ENCODE measurements at places on chromosomes 13 and 19.

DNA sequence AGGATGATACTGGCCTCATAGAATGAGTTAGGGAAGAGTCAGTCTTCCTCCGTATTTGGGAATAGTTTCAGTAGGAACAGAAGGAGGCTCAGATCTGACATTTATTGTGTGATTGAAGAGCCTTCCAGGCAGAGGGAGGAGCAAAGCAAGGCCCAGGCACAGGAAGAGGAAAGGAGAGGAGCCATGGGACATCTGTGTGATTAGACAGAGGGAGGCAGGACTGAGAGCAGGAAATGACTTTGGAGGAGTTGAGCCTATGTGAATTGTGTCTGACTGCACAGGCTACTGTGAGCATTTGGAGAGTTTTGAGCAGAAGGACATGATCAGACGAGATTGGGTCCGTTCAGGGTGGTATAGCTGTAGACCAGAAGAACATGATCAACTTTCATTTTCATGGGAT is 8.5 kb downstream of the SIGLEC7 start:
- no peak for DNase-seq

DNA sequence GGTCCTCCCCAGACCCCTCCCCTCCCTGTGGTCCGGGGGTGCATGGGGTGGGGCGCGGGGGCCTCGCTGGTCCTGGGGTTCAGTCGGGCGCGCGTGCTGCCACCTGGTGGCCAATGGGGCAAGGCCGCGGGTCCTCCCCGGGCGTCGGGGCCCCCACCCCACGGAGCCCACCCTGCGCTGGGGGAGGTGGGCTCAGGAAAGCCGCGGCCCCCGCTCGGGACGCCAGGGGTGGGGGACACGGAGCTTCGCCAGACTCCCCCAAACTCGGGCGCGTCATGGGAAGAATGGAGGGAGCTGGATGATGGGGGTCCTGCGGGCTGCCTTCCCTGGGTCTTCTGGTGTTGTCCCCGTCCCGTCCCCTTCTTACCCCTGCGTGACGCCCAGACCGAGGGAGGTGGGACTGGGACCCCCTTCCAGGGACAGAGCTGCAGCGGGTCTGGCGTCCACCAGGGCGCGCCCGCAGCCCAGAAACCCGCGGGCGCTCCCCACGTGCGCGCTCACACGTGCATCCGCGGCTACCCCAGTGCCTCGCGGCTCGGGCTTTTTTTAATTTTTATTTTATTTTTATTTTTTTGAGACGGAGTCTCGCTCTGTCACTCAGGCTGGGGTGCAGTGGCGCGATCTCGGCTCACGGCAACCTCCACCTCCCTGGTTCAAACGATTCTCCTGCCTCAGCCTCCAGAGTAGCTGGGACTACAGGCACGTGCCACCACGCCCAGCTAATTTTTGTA is 19.8 kb upstream of the TCF3 start:
- peak; percentile 23 for DNase-seq

GRCh38 chr19:45927565-45928261 is 13.1 kb upstream of the NANOS2 start:
- DNase-seq = peak; percentile 78

GRCh38 chr19:49393881-49394280 is 5.8 kb downstream of the KASH5 start:
- DNase-seq = no peak

GRCh38 chr13:20780317-20780716 is 6.6 kb upstream of the EEF1AKMT1 start:
- DNase-seq = no peak

DNA sequence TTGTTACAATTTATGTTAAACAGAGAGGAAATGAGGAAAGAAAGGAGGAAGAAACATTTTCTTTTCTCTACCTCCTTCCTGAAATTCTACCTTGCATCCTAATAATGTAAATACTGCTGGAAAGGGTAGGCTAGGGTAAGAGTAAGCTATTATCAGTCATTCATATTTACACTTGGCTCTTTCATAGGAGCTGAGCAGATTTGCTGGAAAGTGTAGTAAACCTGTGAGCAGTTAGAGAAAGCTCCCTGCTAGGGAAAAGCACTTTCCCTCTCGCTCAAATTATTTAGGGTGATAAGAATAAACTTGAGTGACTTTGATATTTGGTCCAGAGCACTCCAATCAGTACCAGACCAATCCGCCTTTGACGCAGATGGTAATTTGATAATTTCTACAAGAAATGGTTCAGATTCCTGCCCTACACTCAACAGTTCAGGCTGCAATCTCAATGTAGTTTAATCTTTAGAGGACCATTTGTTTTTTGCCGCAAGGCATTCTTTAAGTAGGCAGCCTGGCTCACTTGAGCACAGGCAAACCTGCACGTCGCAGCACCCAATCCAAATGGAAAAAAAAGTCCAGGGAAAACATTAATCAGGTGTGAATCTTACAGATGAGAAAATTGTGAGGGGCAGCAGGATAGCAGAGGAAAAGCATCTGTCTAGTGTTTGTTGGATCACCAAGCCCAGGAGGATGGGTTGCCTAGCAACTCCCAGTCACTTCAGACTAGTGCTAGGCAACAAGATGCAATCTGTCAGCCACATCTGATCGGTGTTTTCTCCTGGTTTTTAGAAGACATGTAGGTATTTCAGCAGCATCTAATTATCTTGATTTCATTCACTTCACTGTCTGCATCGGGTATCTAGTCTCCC is 68.6 kb upstream of the KL start:
- DNase-seq = no peak

DNA sequence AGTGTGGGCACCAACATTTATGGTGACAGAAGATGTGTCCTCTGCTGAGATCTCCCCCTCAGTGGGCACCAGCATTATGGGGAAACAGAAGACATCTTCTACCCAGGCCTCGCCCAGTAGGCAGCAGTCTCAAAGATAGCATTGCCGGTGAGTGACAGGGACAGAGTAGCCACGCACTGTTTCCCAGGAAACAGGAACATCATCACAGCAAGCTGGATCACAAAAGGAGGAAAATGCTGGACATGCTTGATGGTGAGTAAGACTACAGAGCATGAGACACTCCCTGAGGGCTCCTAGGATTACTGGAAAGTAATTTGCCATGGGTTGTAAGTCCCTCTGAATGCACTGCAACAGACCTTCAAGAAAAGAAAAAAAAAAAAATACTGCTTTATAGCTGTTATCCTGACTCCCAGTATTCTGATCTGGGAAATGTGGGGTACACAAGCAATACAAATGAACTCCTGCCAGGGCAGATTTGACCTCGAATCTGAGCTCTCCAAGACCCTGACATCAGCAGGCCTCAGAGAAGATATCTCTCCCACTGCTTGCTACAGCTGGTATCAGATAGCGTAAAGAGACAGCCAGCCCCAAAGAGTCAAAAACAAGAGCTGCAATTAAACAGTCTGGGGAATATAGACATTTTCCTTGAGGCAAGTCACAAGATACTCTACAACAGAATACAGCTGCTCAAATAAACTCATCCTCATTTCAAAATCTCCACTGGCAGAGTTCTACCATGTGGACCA is 180.4 kb downstream of the RBM26 start:
- no peak for DNase-seq

DNA sequence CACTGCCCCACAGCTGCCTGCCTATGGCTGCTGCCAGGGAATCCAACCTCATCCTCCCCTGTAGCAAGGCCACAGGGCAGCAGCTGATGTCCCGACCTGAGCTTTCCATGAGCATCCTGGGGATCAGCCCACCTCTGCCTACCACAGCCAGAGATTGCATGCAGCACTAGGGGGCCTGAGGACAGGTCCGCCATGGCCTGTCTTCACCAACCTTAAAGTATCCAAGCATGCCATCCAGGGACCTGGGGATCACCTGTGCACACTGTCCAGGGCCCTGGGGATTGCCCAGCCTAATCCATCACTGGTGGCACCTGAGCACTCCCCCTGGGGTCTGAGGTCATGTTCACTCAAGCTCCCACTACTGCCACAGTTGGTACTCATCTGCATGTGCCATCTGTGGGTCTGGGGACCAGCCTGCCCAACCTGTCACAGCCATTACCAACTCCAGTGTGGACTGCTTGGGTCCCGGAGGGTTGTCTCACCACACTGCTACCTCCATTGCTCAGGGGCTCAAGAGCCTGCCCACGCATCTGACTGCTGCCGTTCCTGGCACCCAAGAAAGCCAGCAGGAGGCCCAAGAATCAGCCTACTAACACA is 53.0 kb downstream of the KCTD15 start:
- DNase-seq = no peak

DNA sequence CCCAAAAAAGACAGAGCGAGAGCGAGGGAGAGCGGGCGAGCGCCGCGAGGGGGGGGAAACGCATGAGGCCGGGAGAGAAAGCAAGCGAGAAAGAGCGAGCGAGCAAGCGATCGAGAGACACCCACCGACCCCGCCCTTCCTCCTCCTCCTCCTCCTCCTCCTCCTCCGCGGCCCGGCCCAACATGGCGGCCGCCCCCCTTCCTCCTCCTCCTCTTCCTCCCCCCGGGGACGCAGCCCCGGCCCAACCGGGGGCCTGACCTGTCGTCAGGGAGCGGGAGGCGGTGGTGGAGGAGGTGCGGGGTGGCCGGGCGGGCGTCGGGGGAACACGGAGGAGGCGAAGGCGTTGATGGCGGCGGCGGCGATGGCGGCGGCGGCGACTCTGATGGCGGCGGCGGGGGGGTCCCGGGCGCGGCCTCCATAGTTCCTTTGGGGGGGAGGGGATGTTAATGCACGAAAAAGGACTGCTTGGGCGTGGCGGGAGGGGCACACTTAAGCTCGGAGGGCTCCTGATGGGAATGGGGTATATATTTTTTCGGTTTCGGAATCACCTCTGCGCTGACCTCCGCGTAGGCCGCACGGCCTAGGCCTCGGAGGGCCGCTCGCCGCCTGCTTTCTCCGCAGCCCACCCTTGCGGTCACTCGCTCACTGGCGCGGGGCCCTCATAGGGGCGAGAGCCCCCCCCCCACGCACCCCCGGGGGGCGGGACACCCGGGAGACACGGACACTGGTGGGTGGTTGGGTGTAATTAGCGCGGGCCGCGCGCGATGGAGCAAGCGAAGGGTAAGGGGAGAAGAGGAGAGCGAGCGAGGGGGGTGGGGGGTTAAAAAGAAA is 1.2 kb downstream of the ZC3H4 start:
- DNase-seq = peak; percentile 84

GRCh38 chr19:43555185-43555770 is 20.0 kb downstream of the XRCC1 start:
- peak; percentile 66 for DNase-seq

DNA sequence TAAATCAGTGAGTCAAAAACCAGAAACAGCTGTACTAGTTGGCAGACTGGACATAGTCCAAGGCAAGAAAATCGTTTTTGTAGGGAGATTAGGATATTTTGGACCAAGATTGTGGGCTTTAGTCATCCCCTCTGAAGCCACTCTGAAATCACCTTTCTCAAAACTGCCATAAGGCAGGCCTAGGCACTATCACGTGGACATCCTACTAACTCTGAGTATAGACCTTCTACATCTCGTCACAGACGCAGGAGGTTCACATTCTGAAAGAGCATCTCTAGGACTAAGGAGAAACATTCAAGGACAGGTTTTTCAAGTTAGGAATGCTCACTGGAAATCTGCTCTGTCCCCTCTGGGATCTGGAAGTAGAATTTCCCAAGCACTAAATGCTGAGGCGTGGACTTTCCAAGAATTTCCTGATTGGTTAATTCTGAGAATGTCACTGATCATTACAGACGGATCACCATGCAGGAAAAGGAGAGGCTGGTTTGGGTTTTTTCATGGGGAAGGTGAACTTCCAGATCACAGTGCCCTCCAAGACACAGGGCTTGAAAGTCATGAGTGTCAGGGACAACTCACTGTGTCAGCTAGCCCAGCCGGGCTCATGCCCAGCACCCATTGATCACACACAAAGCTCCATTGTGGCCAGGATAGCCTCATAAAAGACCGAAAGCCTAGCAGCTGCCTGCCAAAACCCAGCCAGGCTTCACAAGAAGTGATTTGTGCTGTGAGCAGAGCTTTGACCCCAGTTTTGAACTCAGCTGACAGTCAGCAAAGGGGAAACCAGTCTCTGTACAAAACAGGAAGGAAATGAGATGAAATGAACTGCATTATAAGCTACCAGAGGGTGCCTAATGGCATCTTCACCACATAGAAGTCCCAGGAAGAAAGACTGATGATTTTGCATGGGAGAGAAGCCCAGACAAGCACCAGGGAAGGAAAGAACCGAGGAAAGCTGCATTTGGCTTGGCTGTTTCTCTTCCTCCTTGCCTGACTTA is 2.7 kb upstream of the RUBCNL start:
- DNase-seq = no peak

DNA sequence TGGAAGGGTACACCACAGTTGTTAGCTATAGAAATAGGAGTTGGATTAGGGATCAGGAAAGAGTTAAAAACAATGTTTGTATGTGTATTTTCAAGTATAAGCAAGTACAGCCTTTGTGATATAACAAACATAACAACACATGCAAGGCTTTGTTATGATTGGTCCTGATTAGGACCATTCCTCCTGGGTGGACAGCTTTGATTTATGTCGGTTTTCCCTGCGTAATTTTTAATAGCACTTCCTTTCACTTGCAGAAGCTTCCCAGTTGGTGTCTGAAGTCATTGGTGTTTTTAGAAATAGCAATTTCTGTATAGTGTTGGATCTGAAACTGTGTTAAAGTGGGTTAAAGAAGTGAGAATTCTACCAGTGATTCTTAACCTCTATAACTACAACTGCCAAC is 10.0 kb downstream of the FNDC3A start:
- no peak for DNase-seq

DNA sequence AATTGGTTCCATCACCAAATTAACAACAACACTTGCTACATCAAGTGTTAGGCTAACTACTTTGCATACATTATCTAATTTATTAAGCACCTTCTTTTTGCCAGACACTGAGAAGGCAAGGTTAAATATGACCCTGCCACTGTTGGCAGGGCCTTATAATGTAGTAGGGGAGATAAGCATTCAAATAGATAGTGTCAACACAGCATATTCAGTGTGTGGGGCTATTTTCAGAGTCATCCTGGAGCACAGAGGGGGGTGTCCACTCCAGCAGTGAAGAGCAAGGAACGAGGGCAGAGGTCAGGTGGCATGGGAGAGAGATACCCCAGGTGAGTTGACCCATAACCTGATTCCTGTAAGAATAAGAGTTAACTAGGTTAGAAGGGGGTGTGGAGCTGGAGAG is 121.6 kb downstream of the COG6 start:
- DNase-seq = no peak

DNA sequence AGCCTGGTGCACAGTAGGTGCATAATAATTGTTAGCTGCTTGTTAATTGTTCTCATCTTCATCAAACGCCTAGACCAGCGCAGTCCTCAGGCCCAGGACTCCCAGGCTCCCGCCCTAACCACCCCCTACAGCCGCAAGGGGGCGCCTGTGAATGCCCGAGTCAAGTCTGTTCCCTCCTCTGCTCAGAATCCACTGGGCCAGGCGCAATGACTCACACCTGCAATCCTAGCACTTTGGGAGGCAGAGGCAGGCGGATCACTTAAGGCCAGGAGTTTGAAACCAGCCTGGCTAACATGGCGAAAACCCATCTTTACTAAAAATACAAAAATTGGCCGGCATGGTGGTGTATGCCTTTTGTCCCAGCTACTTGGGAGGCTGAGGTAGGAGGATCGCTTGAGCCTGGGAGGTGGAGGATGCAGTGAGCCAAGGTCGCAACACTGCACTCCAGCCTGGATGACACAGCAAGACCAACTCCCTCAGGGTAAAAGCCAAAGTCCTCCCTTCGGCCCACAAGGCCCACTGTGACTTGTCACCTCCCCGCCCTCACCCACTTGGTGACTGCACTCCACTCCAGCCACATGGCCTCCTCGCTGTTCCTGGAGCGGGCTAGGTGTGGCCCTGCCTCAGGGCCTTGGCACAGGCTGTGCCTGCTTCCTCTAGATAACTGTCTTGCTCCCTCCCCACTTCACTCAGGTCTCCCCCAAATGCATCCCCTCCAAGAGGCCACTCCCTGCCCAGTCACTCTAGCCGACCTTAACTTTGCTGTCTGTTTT is 9.1 kb downstream of the ZNF653 start:
- DNase-seq = no peak
